ENCODE measurements at places on chromosomes 2 and 18. TPM values are rescaled to one million over a fixed set of nuclear protein-coding genes. Genes with fewer than 3 reads are reported as not detected.

- no peak for DNase-seq
Measured at GRCh38 chr2:58601017-58601416, 359.9 kb upstream of the FANCL start.

GRCh38 chr2:68774569-68775271 is 40.1 kb downstream of the ARHGAP25 start:
- DNase-seq: peak; percentile 37

DNA sequence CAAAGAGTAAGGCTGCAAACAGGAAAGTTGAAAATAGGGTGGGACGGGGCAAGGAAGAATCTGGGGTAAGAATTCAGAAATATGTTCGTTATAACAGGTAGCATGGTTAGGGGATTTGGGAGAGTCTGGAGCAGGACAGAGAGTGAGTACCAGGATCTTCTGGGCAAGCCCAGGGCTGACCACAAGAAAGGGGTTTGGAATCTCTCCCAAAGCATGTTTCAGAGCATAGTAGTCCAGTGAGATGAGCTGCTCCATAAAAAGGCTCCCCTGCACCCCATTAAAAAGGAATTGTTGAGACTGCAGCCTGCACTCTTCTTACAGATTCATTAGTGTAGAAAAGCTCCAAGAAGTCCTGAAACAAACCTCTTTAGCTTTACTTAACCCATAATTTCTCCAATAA is 291.1 kb downstream of the MTX2 start:
- no peak for DNase-seq

- no peak for DNase-seq
Measured at GRCh38 chr18:75544496-75544895, 117.0 kb upstream of the SMIM21 start.

GRCh38 chr18:71336576-71337210 is 1047.8 kb downstream of the SOCS6 start:
- no peak for DNase-seq

- no peak for DNase-seq
Measured at GRCh38 chr2:236943841-236944513, 141.7 kb upstream of the COPS8 start.

DNA sequence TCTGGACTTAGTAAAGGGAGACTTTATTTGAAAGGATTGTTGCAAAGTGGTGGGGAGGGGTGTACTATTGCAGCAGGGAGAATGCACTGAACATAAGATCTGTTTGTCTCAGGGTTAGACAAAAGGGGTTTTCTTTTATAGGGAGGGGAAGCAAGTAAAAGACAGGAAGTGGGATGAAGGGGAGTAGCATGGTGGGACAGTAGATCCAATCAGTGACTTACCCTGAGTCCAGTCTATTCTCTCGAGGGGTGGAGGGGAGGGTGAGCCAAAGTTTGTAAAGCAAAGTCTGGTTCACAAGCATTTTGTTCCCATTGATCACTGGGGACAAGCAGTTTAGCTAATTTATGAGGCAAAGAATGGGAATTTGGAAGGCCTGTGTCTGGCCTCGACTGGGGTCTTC is 35.0 kb upstream of the CYP27C1 start:
- no peak for DNase-seq

DNA sequence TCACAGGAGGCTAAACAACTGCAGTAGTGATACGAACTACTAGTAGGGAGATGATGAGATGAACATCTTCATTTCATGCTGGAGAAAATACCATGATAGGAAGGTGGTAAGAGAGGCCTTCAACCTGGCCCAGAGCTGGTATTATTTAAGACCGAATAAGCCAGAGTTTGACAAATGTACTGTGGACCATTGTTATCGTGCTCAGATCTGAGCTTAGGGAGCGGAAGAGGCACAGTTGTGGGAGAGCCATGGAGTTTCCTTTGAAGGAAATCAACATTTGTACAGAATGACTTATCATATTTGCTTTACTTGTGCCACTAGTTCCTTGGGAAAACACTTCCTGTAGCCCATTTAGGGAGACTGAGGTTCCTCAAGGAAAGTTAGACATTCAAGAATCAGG is 260.6 kb upstream of the TNP1 start:
- no peak for DNase-seq

GRCh38 chr2:200054681-200055468 is 99.5 kb downstream of the MAIP1 start:
- DNase-seq: no peak

GRCh38 chr2:61135510-61135909 is 26.5 kb upstream of the C2orf74 start:
- peak; percentile 80 for DNase-seq

DNA sequence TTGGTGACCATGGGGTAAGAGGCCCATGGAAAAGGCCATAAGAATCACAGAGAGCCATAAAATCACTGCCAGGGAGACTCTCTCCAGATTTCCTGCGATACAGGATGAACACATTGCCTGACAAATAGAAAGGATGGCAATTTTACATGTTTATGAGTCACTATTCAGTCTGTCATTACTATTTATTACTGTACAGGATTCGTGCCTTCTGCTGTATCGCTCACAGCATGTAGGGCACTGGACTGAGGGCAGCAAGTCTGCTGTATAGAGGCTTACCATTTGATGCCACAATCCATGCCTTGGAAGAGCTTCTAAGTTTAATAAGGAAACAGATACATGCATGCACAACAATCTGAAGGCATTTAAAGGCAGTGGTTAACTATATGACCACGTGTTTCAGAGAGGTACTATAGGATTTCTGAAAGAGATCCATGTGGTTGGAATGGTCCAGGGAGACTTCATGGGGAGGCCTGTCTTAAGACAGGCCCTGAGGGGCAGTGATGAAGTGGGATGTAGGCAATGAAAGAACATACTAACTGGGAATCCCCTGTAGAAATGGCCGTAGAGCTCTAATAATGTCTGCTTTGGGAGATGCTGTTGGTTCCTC is 702.4 kb upstream of the RAB6C start:
- DNase-seq: no peak

- peak; percentile 88 for DNase-seq
Measured at GRCh38 chr18:498931-499775, 1.3 kb downstream of the COLEC12 start.

GRCh38 chr2:10431797-10432196 is 16.3 kb downstream of the ODC1 start:
- DNase-seq: no peak

DNA sequence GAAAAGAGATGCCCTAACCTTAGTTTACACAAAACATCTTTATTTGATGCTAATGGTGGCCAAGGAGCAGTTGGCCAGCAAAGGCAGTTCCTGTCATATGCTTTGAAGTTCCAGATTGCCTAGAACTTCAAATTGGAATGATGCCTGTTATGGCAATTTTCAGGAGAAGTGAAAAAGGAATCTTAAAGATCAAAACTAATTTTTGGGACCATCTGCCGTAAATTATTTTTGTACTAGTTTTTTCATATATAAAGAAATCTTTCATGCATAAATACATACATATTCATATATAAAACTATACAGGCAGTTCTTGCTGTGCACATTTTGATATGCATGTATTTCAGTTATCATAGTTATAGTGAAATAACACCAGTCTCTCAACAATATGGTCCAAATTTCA is 1185.6 kb upstream of the FAM98A start:
- DNase-seq: no peak

DNA sequence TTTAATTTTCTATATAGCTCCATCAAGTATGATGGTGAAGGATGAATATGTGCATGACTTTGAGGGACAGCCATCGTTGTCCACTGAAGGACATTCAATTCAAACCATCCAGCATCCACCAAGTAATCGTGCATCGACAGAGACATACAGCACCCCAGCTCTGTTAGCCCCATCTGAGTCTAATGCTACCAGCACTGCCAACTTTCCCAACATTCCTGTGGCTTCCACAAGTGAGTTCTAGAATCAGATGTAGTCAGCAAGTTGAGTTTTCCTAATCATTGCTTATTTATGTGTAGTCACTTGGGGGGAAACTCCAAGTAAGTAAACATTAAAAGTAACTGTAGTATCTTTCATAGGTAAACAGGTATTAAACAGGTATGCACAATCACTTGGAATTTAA is 24.8 kb downstream of the SMAD4 start:
- no peak for DNase-seq

DNA sequence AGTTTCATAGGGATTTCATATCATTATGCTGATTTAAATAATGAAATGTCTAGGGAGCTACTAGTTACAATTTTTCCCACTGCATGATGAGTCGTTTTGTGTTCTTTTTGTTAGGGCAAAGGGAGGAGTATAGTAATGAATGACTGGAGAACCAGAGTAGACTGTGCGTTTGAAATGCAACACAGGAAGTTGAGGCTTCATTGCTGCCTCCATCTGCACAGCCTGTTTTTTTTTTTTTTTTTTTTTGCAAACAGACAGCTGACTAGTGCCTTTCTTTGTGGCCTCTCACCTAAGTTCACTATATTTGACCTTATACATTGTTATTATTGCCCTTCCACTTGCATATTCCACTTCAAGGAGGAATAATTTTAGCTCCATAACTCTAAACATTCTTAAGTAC is 286.7 kb upstream of the LRRTM1 start:
- DNase-seq: no peak

Gene LOXHD1
- total RNA-seq: not detected

Gene PARD6G
- total RNA-seq: 12.8 TPM

Gene DLGAP1
- total RNA-seq: 20.7 TPM

Gene DSG4
- 0.24 TPM for total RNA-seq

Gene HOXD9
- total RNA-seq: 1.9 TPM

Gene IL36G
- not detected for total RNA-seq

Gene ILKAP
- 14.2 TPM for total RNA-seq

Gene RFX8
- total RNA-seq: 1.2 TPM
